ENCODE measurements at places on chromosomes 2 and 18. TPM values are rescaled to one million over a fixed set of nuclear protein-coding genes. Genes with fewer than 3 reads are reported as not detected.

MEP1B gene
- not detected for total RNA-seq

DYNC2LI1 gene
- total RNA-seq = 15.4 TPM

TP53I3 gene
- 34.1 TPM for total RNA-seq

MRPL44 gene
- total RNA-seq = 88.1 TPM

C2orf92 gene
- total RNA-seq = 4.2 TPM

PDCL3 gene
- 14.2 TPM for total RNA-seq

MC2R gene
- total RNA-seq = not detected

- DNase-seq = no peak
These were observed 150.4 kb upstream of the CYRIA start for GRCh38 chr2:16816016-16816415.

DNA sequence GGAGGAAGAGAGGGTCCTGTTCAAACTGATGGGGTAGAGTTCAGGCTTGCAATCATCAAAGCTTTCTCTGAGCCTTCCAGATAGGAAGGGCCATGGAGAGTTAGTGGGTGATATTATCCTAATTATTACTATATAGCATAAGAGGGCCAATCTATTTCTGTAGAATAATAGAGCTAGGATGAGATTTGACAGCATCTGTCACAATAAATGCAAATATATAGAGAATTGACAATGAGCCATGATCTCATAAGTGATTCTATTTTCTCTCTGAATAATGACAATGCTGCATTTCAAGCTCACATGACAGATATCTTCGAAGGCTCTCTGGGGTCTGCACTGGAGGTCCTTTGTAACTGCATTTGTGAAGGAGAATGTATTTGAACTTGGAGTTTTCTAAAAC, 521.9 kb upstream of the CELF4 start:
- no peak for DNase-seq

DNA sequence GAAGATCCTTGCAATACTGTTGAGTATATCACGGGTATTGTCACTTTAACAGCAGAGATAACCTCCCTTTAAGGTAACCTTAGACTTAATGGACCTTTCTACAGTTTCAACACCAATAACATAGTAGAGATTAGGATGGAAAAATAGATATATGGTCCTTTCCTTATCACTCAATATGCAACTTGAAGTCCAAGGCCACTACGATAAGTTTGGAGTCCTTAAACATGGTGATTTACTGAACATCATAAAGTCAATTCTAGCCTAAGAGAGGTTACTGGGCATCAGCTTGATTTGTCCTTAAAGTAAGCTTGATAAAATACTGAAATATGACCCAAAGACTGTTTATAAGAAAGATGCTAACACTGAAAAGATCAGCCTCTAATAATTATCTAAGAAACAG, 203.2 kb downstream of the STK39 start:
- no peak for DNase-seq

DNA sequence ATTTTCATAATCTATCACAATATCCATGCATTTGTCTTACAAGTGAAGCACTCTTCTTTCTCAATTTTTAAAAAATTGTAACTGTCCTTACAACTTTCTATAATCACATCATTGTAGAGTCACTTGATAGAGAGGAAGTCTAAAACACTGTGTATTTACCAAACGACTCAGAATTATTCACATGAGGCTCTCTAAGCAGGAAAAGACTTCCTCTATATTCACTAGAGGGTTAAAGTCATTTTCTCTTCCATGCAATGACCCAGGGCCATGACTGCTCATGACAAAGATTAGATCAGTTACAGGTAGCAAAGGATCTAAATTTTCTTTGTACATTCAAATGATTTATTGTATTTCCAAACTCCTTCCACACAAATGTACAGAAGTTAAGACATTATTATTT, 9.0 kb upstream of the SLC1A4 start:
- DNase-seq = no peak

DNA sequence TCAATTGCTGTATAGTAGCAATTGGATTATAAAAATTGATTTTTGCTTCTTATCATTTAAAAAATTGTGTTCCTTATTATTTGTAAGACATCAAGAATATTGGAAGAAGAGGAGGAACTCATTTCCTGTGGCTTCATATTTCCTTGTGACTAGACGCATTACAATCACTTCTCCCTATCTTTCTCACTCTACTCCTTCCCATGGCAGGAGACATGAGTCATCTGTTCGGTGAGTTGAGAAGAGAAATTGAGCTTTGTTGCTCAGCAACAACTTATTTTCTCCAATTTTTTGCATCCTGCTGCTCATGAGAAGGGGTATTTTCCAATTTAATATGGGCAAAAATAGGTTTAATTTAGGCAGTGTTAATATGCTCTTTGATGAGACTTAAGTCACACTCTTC, 1783.9 kb downstream of the SUCLG1 start:
- no peak for DNase-seq

DNA sequence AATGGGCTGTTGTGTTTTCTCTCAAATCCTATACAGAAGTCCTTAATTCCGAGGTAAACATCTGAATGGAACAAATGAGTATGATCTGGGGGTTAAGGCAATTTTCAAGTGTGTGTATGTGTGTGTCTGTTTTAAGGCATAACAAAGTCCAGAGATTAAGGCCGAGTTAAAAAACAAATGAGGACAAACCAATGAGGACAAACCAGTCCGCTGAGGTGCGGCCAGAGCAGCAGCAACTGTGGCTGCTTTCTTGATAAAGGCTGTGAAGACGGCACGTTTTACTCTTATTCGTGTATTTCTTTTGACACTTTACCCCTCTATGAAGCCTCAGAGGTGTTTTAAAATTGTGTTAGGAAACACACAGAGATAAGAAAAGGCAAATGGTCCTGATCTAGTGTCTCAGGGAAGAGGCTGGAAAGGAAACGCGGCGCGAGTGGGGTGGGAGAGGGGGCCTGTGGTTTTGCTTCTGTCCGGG, 495 bp upstream of the GULP1 start:
- DNase-seq = no peak

GRCh38 chr2:37738266-37738885, 66.9 kb upstream of the CDC42EP3 start:
- no peak for DNase-seq

DNA sequence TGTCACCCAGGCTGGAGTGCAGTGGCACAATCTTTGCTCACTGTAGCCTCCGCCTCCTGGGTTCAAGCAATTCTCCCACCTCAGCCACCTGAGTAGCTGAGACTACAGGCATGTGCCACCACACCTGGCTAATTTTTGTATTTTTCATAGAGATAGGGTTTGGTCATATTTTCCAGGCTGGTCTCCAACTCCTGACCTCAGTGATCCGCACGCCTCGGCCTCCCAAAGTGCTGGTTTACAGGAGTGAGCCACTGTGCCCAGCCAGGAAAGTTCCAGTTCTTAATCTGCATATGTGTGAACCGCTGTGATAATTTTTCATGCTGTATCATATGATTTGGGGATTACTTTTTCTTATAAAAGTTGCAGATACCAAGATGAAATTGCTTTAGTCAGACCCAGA, 14.6 kb upstream of the PPP4R1 start:
- DNase-seq = no peak

- DNase-seq = peak; percentile 91
These were observed 38.1 kb upstream of the ARHGEF4 start for GRCh38 chr2:130798472-130799218.

DNA sequence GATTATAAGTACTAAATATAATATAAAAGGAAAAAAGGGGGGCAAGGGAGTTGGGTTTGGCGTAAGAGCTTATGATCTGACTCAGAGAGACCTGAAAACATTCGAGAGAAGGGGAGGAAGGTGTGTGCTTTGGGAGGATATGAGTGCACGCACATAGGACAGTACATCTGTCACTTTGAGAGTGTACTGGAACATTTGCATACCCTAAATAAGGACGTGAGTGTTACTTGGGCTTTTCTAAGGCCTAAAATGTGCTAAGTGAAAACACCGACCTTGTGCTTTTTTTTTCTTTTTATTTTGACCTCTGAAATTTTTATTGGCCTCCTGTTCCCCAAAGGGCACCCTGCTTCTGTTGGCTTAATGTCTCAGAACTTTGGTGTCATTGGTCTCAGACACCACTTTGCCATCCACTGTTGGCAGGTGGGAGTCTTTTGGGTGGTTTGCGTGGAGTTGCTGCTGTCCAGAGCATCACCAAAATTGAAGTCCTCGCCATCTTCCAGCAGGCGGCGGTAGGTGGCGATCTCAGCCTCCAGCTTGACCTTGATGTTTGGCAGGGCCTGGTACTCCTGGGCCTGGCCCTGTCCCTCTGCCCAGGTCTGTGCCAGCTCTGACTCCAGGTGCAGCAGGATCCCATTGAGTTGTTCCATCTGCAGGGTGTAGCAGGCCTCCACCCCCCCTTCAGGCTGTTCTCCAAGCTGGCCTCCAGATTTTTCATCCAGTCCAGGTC, 57.7 kb downstream of the CD28 start:
- no peak for DNase-seq

DNA sequence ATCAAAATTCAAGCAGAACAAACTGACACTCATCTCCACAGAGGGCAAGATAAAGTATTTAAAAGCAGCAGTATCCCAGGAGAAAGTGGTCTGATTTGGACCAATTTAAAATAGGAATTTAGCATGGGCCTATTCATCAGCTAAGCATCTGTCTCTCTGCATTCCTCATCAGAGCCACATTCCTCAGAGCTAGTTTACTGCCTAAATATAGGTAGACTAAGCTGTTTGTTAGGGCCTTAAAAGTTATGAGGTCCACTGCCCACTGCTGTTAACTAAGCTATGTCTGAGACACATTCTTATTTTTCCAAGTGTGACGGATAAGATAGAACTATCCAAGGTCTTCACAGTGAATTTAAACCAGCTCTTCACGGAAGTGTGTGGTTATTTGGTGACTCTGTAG, 17.6 kb downstream of the NEB start:
- no peak for DNase-seq

GRCh38 chr2:215447673-215448081, 11.8 kb upstream of the FN1 start:
- no peak for DNase-seq

DNA sequence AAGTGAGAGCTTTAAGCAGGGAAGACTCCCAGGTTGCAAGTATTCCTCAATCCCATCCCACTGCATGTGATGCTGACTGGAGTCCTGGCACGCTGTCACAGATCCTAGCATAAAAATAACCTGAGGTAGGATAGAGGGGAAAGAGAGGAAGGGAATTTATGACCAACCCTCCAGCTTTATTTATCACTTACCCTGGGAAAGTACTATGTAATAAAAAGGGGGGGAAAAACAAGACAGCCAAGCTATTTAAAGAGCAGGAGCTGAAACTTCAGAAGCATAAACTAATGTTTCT, 122.2 kb downstream of the SLC8A1 start:
- DNase-seq = no peak

- no peak for DNase-seq
These were observed 92.4 kb downstream of the LAMA1 start for GRCh38 chr18:7025194-7025593.

DNA sequence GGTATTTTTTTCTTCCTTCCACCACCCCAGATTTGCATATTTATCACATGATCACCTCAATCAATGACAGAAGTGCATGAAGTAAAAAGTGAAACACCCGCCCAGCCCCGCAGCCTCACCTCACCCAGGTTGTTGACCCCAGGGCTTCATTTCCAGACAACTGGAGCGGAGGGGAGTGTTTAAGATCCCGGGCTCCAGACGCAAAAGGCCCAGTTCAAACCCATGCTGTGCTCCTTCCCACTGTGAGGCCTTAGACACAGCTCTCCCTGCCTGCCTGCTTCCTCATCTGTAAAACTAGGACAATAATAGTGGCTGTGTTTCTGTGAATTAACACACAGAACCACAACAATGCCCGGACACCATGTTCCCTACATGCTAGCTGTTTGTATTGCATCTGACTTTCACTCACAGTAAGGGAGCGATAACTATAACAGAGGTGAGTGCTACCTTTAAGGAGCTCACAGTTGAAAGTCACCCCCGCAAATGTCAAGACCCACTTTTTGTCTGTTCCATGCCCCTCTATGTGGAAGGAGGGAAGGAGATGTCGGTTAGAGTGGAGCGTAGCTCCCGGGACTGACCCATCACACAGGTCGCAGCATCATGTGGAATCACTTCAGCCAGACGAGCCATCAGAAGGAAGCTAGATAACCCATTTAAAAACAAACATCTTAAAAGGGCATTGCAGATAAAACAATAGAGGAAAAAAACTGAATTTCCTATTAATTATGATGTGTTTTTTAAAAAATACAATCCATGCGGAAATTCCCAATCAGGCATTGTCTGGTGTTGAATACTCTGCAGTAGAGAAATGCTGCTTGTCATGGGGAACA, 77.5 kb upstream of the DAPL1 start:
- no peak for DNase-seq

- DNase-seq = no peak
These were observed 12.8 kb downstream of the TFPI start for GRCh38 chr2:187541086-187542085.

DNA sequence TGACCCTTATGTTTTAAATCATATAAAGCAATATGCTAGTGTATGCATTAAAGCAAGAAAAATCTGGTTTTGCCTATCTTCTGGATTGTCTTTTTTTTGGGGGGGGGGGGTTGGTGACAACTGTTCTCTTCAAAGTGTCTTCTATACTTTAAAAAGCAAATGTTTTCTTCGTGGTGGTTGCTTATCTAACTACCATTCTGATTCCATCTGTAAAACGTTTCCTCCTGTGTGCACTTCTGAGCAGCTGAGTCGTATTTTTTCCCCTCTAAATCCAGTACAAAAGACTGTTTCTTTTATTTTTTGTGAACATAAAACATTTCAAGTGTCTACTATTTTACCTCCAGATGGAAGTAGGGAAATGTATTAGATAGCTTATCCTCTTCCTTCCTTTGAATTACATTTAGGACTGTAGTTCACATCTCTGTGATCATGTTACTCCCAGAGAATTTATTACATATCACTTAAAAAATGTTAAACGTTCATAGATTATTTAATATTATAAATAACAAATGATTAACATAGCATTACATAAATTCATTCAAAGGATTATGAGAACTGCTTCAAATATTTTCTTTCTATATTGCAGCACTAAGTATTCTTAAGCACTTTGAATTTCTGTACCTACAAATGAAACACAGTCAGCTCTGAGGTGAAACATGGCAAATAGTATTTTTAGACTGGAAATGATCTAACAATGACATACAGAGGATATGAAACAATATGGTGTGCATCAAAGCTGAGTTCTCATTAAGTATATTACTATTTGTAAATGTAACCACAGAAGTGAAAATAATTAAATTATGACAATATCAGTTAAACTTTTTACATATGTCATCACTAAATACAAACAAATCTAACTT, 56.4 kb downstream of the SCN3A start:
- no peak for DNase-seq
